ENCODE measurements at places on chromosomes 5 and 9.

DNA sequence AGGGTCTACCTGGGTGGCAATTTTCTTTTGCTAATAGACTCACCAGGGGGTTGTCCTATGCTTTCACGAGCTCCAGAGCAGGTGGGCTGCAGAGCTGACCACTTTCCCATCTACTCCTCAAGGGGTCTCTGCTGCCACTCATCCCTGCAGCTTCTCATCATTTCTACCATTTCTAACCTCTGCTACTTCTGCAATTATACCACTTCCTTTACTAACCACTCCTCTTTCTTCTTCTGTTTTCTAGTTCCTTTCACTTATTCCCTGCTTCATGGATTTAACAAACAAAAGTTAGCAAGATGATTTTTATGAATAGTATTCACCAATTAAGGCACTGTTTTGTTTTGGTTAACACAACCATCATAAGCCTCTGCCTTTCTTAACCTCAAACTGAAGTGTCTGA lies 34.5 kb upstream of the NIPBL start:
- DNase-seq = no peak

DNA sequence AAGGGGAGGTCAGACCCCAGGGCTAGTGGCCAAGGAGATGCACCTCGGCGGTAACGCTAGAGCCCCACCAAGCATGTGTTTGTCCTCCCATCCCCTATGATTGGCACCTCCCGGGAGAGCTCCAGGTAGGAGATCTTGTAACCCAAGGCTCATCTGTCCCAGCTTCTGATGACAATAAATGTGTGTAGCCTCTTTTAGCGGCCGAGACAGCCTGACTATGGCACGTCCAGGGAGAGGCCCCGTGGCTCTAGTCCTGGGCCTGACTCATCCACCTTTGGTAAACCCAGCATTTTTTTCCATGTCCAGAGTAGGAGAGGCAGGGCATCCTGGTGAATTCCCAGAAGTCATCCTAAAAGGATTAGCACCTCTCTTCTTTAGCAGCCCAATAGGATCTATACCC lies 39.2 kb downstream of the IRF1 start:
- no peak for DNase-seq

DNA sequence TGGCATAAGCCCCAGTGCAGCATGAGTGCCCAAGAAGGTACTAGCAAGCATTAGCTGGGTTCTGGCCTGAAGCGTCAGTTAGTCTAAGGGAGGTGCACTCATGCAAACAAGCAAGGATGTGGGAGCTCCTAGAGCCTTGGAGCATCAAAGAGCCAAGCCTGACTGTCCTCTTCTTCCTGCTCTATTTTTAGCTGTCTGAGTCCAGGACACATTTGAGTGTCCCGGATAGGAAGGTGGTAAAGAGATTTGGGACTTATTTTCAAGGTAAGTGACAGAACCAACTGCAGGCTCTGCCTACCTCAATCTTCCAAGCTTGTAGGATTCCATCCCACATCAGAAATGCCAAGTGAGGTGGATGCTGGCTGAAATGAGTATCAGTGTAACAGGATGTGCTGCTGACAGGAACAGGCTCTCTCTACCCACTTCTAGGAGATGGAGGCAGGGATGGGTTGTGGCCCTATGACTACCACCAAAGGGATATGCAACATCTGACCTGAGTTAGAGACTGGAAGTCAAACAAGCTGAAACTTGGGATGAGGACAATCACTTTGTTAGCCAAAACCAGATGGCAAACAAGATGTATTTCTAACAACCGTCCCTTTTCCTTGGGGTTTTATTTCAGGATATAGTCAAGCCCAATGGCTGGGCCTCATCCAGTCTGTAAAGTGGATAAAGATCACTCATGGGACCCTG lies 15.1 kb downstream of the MACROH2A1 start:
- DNase-seq = no peak

- DNase-seq = no peak
Observed at GRCh38 chr5:7597059-7597642, 201.2 kb downstream of the ADCY2 start.

DNA sequence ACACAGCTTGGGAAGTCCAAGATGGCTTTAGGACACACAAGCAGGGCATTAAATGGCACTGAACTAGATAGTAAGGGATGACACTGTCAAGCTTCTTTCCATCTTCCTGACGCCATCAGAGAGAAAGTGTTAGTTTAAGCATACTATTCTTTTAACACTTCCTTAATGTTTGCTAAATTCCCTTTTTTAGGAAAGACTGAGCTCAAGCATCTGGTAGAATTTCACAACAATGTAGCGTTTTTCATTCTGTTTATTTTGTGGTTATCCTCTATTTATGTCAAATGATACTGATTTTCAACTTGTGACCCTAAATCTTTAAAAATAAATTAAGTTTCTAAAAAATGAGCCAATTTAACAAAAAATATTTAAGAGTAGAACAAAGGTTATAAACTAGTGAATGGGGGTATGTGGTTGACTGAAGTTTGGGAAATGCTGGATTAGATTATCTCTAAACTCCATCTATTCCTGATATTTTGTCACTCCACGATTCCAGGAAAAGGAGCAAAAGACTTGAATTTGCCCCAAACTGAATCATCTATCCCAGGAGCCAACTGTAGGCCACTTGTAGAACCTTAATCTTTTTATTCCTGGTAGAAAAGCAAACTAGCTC lies 147.4 kb upstream of the KLF9 start:
- no peak for DNase-seq

- DNase-seq = no peak
Observed at GRCh38 chr9:16071400-16071799, 518.6 kb downstream of the CCDC171 start.

GRCh38 chr9:89679016-89679415 lies 74.2 kb downstream of the GADD45G start:
- no peak for DNase-seq

- no peak for DNase-seq
Observed at GRCh38 chr5:1747803-1748085, 51.9 kb downstream of the MRPL36 start.

GRCh38 chr5:14109041-14109747 lies 33.9 kb upstream of the TRIO start:
- no peak for DNase-seq

GRCh38 chr5:115815006-115815692 lies 1.3 kb downstream of the CDO1 start:
- no peak for DNase-seq

- no peak for DNase-seq
Observed at GRCh38 chr5:10577371-10578292, 13.8 kb downstream of the ANKRD33B start.

GRCh38 chr5:170287532-170287931 lies 10.0 kb downstream of the LCP2 start:
- no peak for DNase-seq

DNA sequence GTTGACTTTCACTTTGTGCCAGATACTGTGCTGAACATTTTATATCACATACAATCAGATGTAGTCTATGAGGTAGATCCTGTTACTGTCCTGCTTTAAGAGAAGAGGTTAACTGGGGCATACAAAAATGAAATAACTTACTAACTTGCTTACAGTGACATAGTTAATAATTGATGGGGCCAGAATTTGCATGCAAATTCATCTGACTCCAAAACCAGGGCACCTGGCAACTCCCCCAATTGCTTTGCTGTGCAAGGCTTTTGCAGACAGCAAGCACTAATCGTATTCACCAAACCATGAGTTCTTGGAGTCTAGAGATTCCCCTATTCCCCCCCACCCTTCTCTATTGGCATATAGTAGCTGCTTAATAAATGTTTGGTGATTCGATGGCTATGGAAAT lies 155.9 kb downstream of the TTLL11 start:
- peak; percentile 56 for DNase-seq

DNA sequence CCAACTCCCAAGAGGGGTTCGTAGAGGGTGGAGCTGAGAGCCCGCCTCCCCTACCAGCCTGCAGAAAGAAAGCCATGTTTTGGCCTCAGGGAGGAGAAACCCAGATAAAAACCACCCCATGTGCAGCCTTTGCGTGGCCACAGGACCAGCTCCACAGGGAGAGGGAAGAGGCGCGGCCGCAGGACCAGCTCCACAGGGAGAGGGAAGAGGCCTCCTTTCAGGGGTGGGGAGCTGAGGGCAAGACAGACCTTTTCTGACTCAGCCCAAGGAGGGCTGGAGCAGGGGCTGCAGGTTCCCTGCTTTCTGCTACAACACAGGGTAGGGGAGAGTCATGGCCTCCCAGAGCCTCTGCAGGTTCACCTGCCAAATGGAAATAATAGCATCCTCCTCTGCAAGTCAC lies 37.6 kb upstream of the KCNMB1 start:
- no peak for DNase-seq

DNA sequence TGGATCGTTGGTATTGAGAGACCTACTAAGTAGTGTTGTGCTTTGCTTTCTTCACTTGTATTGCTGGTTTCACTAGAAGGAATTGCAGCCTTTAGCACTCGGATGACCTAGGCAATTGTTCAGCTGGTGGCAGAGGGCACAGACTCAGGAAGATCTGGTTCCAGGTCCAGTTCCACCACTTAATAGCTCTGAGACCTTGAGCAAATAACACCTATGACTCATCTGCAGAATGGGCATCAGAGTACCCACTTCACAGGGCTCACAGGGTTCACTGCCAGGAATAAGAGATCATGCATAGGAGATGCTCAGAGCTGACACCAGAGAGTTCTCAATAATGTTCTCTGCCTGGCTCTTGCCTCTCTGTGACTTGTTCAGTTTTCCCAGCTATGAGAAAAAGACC lies 133.6 kb downstream of the SIL1 start:
- no peak for DNase-seq

DNA sequence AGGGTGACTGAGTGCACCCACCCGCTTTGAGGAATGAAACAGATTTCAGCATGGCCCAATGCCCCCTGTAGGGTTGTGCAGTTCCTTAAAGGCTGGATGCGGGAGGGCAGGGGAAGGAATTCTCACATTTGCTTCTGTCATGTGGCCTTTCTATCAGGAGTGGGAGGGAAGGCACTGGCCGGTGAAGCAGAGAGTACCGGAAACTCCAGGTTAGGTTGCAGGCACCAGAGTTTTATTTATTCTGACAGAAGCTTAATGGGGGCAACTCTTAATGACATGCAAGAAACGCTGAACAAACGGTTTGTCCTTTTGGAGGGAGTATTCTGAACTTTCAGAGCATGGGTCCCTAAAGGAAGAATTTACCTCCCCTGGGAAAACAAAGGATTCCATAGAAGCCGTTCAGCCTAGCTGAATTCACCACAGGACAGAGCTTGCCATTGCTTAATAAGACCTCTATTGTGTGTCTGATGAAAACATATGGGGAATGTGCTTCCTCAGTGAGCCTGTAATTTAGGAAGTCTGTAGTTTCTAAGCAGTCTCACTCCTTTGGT lies 44.1 kb upstream of the EQTN start:
- no peak for DNase-seq

- DNase-seq = no peak
Observed at GRCh38 chr9:132114102-132114707, 34.5 kb upstream of the MED27 start.

DNA sequence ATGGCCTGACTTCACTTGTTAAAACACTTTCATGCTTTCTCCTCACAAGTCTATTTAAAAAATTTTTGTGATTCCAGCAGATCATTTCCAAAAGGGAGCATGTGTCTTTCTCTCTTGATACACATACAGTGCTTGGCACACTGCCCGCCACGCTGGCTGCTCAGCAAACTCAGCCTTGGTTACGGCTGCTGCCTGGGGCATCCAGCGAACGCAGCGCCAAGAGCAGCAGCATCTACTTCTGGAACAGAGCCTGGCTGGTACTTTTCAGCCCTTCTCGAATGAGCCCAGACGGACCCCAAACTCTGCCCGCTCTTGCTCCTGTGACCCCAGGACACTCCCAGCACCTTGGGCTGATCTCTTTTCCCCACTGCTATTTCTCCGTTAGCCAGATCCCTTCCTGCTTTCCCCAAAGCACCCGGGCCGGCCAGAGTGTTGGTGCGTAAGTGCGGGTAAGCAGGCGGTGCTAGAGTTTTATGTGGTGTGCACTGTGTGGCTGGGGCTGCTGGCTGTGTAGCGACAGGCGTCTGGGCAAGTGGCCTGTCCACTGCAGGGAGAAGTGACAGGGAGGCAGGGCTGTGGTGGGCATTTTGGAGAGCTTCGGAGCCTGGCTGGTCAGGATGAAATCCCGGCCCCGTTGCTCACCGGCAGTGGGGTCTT lies 73.2 kb downstream of the SH3PXD2B start:
- no peak for DNase-seq

DNA sequence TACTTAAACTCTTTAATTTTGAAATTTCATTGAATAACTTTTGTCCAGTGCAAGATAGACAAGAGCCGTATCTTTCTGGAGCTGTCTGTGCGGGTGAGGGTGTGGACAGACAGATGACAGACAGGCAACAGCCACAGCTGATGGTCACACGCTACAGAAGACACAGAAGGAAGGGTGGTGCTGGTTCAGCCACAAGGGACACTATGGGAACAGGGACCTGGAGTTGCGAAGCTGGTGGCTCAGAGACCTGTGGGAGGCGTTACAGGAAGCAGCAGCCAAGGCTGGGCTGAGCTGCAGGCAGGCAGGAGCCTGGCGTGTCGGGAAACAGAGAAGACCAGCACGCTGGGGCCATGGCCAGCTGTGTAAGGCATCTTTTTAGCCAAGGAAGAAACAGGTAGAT lies 104.4 kb downstream of the WNK2 start:
- DNase-seq = no peak

GRCh38 chr5:134738963-134739661 lies 764 bp downstream of the CAMLG start:
- peak; percentile 87 for DNase-seq

- no peak for DNase-seq
Observed at GRCh38 chr9:107214915-107215314, 68.2 kb upstream of the RAD23B start.

DNA sequence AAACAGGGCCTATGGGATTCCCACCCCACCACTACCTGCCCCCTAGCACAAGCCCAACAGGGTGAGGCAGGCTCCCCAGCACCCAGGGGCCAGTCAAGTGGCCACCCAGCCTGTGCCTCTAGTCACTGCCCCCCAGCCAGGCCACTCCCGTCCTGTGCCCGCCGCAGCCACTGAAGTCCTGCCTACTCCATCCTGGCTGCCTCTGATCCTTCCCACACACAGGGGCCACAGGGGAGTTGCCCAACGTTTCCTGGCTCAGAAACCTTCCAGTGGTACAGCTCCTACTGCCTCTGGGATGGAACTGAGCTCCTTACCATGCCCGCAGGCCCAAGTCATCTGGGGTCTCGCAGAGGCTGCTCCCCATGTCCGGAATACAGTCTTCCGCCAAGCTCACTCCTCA lies 70.2 kb upstream of the STXBP1 start:
- DNase-seq = no peak

- peak; percentile 69 for DNase-seq
Observed at GRCh38 chr5:35518104-35518503, 99.6 kb upstream of the SPEF2 start.

GRCh38 chr9:116060631-116061030 lies 93.0 kb upstream of the PAPPA start:
- DNase-seq = no peak

DNA sequence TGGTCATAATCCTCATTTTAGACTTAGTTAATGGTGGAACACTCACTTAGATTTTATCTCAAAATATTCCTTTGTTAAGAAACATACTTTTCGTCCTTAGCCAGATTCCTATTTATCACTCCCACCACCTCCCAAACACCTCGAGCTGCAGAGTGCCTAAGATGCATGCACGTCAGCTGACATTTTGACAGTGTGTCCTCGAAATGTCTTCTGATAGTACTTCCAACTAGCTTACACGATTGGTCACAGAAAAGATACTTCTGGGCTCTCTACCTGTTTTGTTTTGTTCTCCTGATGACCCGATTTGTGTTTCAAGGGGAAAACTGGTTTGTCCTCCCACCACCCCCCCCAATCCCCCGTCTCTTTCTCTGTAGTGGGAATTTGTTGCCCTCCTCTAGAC lies 230.1 kb downstream of the MAST4 start:
- DNase-seq = no peak
